Sigmoid colon (tissue), 7 donors: ENCODE measurements at places on chromosomes 6 and 20. TPM values are rescaled to one million over a fixed set of nuclear protein-coding genes. Genes with fewer than 3 reads are reported as not detected.

GRCh38 chr6:169847141-169847674 is 95.8 kb downstream of the ERMARD start:
- no peak for DNase-seq

DNA sequence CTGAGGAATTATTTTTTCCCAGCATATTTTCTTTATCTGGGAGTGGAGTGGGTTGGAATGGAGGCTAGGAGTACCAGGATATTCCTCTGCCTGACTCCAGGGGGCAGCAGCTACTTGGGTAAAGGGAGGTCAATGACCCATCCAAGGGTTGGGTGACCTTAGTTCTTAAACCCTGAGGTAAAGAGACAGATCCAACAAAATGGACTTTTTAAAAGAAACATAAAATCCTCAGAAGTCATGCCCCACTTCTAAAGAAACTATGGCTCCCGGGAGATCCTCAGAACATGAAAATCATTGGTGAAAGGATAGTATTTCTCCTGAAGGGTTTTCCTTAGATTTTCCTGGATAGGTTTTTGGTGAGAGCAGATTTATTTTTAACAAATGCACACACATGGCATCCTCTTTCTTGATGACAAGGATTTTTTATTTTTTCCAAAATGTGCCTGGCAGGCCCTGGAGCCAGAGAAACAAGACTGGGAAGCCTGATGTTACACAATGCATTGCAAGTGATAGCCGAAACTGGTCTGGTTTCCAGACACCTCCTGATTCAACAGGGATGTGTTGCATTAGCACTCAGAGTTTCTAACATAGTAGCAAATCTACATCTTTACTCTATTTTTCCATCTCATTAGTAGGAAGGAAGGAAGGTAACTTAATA is 240.9 kb upstream of the BTBD3 start:
- no peak for DNase-seq

DNA sequence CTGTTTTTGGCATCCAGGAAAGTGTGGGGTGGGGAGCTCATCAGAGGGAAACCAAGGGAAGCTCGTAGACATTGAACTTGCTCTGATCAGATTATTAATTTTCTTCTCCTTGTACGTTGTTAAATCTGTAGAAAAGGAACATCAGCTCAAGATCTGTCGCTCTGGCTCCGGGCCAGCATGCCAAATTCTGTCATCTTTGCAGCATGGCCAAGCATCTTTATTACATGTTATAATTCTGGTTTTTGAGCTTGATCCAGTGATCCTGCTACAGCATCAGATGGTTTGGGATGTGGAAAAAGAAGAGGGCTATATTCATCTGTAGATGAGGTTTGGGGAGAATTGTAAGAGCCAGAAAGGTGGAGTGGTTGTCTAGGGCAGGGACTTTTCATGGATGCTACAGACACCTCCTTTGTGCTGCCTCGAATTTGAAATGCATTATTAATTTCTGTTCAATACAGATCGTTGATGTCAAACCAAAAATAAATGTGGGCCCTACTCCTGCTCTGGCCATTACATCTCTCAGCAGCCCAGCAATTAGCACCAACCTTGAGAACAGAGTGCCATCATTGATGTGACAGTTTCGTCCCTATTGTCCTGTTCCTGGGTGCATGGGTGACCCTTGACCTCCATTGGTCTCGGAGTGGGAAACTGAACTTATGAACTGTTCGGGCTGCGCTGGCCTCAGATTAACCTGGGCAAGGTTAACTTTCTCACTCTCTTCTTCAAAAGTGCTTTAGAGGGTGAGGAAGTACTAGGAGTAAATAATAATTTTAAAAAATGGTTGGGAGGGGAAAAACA is 250.8 kb downstream of the SOX4 start:
- no peak for DNase-seq

RBM24 gene
- 15.0 TPM for total RNA-seq

DNA sequence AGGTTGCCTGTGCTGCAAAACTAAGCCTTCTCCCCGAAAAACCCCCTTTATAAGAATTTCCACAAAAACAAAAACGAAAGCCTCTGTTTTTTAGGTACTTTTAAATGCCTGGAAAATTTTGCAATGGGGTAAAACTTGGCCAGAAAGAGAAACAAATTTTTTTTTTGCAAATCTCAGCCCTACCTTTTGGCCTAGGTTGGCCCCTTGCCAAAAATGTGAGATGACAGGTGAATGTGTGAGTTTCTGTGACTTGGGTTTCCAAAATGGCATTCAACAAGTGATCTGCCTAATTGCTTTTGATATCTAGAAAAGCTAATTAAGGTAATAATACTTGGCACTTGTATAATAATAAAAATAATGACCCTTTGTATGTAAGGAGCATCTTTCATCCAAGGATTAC is 48.4 kb downstream of the MAFB start:
- no peak for DNase-seq

GRCh38 chr6:29652198-29652584 is 4.7 kb upstream of the MOG start:
- no peak for DNase-seq

- no peak for DNase-seq
Observed at GRCh38 chr20:6692566-6693173, 74.8 kb upstream of the BMP2 start.
